ENCODE measurements at places on chromosomes 1 and 21.

DNA sequence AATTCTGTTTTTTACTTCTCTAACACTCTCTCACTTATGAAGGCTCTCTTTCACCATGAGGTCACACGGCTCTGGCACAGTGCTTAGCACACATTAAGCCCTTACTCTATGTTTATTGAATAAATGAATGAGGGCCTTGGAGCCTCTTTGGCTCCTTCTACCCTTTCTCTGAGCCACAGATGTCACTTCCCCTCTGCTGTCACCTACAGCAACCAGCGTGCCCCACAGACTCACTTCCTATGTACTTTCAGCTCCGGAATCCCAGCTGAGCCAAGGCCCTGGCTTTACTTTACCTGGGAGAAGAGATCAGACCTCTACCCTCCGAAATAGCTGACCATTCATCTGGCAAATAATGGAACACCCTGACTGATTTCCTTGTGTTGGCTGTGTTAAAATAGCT, 53.7 kb upstream of the HMCN1 start:
- DNase-seq: no peak

GRCh38 chr1:155124503-155125463, 2.9 kb upstream of the EFNA1 start:
- DNase-seq: no peak

DNA sequence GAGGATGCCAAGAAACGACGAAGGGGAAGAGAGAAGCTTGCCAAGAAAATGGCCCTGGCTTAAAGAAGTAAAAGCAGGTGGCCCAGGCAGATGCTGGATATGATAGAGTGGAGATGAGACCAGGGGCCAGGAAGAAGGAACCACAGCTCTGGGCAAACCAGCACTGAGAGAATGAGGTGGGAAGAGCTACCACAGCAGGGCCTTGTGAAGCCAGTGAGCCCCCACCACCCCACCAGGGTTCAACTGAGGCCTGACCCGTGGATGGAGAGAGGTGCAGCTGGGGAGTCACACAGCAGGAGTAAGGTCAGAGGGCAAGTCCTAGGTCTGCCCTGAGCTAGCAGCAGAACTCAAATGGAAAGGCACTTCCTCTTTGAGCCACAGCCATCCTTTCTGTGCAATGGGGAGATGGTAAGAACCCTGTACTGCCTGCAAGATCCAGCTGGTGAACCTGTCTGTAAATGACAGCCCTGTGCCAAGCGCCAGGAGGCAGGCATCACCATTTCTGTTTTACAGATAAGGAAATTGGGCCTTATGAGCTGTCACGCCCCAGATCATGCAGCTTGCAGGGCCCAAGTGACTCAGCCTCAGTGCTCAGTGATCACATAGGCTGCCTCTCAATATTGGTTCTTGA, 8.5 kb downstream of the SH3BGRL3 start:
- DNase-seq: peak; percentile 68

DNA sequence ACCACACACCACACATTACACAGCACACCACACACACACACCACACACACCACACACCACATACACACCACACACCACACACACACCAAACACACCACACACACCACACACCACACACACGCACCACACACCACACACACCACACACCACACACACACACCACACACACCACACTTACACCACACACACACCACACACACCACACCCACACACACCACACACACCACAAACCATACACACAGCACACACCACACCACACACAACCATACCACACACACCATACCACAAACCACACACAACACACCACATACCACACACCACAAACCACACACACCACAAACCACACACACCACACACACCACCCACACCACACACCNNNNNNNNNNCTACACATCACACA, 40.9 kb upstream of the SIK1 start:
- DNase-seq: no peak

DNA sequence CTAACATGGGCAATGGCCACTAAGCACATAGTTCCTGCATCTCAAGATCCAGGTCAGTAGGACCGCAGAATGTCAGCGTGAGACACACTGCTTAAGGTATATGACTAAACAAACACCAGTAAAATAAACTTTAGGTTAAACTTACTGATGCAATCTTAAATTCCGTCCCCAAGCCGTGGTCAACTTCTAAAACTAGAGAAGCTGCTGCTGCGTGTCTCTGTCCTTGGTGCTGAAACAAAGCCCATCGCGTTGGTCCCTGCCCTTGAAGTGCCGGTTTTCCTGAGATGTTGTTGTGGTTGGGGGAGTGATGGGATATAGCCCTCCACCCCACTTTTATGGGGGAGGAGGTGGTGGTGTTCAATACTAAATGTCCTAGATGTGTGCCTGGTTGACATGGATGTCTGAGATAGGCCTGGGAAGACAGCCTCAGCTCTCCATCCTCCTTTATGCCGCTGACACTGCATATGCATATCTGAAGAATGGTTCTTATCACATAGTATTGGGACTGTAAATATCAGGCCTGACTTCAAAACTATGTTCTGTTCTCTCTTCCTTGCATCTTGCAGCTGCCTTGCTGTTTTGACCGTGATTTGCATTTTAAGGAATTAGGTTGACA, 72.0 kb upstream of the KCNA3 start:
- DNase-seq: peak; percentile 16

DNA sequence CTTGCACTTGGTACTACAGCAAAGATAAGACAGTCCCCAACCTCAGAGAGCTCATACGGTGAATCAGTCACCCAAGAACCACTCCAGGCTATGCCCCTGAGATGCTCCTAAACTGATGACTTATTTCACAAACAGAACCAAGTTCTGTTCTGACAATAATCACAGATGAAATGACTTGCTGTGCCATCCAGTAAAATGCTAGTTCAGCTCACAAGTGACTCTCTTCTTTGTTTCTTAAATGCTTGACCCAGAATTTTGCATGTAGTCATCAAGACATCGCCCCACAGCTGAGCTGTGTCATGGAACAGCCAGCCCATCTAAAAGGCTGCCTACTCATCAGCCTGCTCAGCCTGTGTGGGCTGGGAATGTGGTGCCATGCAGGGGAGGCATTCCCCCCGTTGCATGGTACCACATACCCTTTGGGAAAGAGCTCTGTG, 6.1 kb upstream of the SLC19A2 start:
- peak; percentile 42 for DNase-seq

GRCh38 chr1:119727991-119728390, 16.3 kb downstream of the PHGDH start:
- DNase-seq: no peak

DNA sequence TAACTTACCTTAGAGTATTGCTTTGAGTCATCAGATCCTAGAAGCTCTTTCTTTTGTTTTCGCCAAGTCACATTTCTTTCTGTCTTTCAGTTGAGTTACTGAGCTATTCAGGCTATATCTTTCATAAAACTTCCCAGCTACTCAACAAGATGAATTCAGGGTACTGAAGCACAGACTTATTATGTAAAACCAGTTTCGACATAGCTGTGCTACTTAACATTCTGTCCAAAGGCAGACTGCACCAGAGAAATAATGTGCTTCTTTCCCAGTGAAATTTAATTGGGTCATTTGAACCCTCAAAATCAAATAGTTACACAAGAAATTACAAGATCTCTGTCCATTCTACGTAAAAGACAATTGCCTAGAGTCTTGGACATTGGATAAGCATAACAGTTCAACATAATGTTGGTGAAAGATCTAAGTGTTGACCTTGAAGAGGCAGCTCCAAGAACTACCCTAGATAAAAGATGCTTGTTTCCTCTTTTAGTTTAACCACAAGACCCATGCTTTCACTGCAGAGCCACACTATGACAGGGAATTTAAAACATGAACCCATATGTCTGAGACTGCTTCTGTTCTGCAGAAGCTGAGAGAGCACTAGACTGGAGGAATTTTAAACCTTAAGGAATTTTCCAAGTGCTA, 163.2 kb downstream of the LRRC40 start:
- DNase-seq: no peak

- DNase-seq: no peak
Observed at GRCh38 chr21:41368735-41369104, 6.9 kb downstream of the MX2 start.

- no peak for DNase-seq
Observed at GRCh38 chr1:109845658-109846057, 65.0 kb upstream of the CSF1 start.

- no peak for DNase-seq
Observed at GRCh38 chr21:44897326-44898010, 23.2 kb downstream of the ITGB2 start.

DNA sequence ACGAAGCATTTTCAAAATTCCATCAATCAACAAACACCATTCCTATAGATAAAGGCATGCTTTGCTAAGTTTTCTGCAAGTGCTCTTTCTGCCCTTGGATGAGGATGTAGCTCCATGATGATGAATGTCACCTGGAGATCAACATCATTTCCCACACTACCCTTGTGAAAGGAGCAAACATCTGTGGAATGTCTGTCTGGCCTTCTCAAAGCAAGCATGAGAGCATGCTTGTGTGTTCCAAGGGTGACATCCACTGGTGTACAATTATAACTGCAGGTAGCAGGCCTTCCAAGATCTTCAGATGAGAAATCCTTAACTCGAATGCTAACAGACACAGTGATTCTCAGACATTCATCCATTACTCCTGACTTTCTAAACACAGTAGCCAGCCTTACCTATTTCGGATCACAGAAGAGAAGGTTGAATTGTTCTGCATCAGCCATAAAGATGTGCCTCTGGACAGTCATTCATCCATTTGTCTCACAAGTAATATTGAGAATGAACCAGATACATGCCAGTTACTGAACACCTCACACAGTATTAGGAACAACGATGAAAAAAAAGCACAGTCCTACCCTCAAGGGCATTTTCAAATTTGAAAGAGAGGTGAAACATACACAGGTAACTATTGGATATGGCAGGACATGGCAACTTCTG, 162.4 kb downstream of the TPR start:
- no peak for DNase-seq
